ENCODE measurements at places on chromosomes 3 and 15. TPM values are rescaled to one million over a fixed set of nuclear protein-coding genes. Genes with fewer than 3 reads are reported as not detected.
A peak's percentile ranks its signal among the peaks of the same experiment; 100 is the strongest.

C3orf70 gene
- total RNA-seq = 4.8 TPM

- DNase-seq = no peak
Observed at GRCh38 chr3:13566769-13567310, 17.9 kb downstream of the FBLN2 start.

DNA sequence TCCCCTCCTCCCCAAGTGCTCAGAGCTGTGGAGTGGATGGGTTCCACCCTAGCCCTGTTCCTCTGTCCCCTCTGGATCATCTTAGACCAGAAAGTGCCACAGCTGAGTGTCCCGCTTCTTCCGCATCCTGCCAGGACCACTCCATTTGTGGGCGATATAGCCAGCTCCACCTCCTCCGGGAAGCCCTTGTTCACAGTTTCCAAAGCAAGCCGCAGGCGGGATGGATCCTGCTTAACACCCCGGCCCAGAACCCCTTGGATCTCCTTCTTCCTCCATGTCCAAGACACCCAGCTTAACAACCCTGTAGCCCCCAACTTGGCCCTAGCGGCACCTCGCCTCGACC lies 490 bp upstream of the ALAS1 start:
- no peak for DNase-seq

COL6A5 gene
- total RNA-seq = 0.09 TPM

DNA sequence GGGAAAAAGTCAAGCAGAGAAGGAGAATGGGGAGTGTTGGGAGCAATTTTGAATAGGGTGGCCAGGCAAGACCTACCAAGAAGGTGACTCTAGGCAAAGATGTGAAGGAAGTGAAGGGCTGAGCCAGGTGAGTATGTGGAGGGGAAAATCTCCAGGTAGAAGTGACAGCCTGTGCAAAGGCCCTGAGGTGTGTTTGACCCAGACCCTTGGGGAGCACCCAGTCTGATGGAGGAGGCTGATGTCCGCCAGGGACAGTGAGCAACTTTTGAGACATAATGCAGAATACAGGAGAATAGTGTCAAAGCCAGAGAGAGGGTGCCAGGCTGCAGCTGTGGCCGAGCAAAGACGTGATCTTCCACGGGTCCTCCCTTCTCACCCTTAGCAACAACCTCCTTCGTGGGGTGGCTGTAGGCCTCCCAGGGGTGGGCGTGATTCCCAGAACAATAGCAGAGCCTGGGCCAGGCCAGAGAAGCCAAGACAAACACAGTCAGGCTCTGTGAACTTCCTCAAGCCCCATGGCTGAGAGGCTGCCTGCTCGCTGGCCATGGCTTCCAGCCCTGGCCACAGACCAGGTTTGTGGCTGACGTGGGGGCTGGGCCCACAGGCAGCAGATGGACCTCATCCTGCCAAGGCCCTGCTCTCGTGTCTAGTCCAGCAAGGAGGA lies 58.1 kb downstream of the SLC6A6 start:
- peak; percentile 59 for DNase-seq

HTR3D gene
- total RNA-seq = not detected

DNA sequence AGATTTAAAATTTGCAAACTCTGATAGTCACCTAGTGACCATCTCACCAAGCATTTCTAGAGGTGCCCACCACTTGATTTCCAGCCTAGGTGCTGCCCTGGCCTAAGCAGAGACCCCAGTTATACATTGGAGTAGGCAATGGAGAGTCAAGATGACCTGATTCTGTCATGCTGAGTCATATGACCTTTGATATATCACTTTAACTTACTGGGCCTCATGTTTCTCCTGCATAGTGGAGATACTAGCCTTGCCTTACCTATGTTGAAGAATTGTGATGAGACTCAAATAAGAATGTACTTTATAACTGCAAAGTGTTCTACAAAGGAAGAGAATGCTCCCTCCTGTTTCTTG lies 75.5 kb upstream of the XCR1 start:
- DNase-seq = no peak

ECE2 gene
- total RNA-seq = not detected

DPP8 gene
- 22.8 TPM for total RNA-seq

GRCh38 chr3:182487143-182487542 lies 306.2 kb upstream of the ATP11B start:
- DNase-seq = peak; percentile 22

Measured in muscle of leg (tissue), 16 donors.